Activated CD8-positive, alpha-beta memory T cell treated with anti-CD3 and anti-CD28 coated beads for 1 hour (primary cell): ENCODE measurements at places on chromosomes 3 and 15.

DNA sequence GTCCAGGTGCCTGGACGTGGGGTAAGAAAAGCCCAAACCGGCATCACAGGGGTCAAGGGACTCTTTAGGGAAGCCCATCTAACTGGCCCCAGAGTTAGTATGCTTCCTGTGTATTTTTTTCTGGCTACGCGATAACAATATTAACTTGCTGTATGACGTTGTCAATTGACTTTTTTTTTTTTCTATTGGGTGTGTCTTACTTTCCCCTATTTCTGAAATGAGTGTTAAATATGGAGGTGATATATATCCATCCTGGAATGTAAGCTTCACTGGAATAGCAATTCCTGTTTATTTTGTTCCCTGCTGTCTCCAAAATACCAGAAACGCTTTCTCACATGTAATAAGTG lies 598 bp upstream of the GMNC start:
- DNase-seq: no peak

DNA sequence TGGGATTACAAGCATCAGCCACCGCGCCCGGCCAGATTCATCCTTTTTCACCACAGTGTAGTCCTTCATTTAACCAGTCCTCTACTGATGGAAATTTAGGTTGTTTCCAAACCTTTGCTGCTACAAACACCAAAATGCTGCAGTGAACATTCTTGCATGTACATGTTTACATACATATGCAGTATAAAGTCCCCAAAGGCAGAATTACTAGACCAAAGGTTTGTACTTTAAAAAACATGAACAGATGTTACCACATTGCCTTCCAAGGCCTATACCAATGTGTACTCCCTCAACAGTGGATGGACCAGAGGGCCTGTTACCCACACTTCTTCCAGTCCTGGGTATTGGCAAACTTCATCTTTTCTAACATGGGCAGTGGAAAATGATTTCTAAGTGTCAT lies 51.0 kb downstream of the RLBP1 start:
- DNase-seq: no peak

DNA sequence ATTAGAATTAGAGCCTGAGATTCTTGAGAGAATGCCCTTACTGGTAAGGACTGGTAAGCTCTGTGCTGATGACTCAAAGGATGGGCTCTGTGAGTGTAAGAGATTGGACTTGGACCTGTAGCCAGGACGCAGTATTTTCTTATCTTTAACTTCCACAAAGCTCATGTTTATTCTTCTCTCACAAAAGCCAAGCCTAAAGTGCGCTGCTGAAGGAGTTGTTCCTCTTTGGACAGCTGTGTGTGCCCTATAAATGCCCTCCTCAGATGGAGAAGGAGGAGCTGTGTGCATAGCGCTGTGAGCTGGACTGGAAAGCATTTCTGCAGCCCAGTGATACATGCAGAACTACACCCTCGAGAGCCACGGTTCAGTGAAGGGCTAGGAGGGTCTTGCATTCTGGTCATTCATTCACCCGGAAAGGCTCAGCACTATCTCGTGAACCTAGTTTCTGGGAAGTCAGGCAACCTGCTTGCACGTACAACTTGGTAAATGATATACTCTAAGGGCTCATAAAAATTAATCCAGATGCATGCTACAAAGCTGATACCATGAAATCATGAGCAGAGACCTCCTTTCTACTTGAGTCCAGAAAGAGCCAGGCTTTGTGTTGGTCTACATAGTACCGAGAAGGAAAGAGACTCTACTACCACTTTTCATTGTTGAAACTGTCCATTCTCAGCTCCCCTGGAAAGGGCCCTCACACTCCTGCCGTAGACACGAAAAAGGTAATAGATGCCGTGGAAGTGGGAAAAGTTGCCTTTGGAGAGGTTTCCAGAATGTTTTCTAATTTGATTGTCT lies 103.0 kb upstream of the TBL1XR1 start:
- no peak for DNase-seq

DNA sequence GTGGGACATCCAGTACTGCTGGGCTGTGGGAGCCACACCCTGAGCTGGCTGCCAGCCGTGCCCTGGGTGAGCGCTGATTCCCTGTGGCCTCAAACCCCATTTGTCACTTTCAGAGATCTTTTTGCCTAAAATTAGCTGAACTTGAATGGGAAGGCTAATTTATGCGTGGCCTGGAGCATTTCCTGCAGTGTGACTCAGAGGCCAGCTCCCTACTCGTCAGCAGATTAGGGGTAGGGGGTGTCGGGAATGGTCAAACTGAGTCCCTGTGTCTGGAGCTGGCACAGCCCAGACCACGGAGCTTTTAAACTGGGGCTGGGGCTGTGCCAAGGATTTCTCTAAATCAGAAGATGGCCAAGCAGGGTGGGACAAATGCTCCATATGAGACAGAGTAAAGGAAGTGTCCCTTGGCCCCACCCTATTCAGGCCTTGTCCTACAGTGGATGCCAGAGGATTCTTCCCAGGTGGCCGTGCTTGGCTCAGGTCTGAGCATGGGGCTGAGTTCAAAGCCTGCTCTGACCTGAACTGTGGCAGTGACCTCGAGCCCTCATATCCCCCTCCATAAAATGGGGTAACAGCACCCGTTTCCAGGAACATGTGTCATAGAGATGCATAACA lies 59.7 kb downstream of the ATP2B2 start:
- DNase-seq: no peak

GRCh38 chr3:126964950-126965349 lies 18.0 kb upstream of the PLXNA1 start:
- no peak for DNase-seq

DNA sequence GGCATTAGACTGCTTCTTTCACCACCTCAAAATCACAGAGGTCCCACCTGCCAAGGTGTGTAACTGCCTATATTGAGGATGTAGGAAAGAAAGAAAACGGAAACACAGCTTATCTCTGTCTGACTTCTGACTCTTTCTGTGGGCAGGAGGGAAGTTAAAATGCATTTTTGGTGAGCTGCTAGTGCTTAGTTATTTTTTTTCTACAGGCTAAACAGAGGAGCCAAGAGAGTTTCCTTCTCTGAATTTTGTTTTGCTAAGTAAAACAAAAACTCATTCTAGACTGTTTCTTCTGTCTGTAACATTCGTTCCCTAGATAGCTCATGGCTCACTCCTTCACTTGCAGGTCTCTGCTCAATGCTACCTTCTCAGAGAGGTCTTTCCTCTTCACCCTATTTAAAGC lies 18.8 kb upstream of the AMOTL2 start:
- DNase-seq: no peak

DNA sequence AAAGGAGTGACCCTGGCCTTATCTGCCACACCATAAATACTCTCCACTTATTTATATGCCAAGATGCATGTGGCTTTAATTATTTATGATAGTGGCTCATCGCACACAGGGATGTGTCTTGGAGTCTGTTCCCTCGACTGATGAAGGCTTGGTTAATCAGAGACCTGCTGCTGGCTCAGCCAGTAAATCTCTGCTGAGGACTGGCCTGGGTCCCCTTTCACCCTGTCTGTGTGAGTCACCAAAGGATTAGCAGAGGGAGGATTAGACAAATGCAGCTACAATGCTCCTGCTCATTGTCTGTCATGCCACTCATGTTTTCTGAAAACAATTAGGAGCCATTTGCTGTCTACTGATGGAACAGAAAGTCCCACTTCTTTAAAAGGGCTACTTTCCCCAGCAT lies 226.8 kb downstream of the NTRK3 start:
- DNase-seq: no peak

DNA sequence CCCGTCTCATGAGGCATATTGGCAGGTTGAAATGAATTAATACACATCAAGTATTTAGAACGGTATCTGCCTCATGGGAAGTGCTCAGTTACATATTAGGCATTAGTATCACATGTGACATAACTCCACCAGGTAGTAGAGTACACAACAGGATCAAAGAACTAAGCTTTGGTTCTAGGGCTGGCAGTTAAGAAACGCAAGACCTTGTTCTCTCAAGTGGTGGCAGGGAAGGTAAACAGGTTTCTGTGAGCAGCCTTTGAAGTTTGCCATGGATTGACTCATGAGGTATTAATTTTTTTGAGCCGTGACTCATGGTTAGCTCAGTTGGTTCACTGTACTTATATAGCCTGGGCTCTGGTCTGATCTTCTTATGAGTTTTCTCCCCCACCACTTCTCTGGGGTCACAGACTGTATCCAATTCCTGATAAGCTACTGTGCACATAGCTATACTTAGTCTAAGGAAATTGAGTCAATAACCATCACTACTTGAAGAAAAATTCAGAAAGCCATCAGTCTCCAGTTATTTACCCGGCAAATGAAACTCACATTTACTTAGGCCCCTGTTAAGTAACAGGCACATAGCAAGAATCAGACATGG lies 155.6 kb upstream of the STT3B start:
- no peak for DNase-seq

DNA sequence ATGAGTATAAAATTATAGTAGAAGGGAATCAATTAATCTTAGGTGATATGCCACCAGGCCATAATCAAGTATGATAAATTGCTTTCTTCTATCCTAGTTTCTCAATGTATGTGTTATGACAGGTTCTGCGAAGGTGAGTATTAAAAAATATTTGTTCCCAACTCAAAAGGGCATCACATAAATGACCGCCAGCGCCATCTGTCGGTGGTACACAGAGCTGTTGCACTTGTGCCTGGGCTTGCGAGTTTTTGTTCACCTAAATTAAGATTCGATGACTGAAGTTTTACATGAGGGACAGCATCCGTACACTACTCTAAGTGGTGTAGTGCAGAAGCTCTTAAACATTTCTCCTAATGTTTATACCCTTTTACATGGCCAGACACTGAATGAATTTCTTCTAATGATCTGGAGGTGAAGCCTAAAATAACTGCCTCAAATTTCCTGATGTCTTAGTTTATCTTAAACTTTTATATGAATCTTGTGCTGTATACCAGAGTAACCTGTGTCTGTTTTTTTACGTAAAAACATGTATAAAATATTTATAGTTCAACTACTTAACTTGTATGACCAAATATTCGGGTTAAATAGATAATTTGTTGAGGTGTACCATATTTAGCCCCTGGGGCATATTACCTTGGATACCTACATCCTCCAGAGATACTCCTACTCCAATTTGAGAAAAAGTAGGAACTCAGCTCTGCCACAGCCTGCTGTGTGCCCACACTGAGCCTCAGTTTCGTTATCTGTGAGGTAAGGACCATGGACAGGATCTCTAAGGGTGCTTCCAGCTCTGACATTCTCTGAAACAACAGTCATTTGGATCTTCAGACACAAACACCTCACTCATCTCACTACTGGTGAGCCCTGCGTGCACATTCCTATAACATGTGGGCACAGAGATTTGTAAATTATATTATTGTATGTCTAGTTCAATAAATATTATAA lies 365.6 kb downstream of the MAGI1 start:
- DNase-seq: no peak

- no peak for DNase-seq
These were observed 4.4 kb upstream of the VPS8 start for GRCh38 chr3:184807549-184807948.

DNA sequence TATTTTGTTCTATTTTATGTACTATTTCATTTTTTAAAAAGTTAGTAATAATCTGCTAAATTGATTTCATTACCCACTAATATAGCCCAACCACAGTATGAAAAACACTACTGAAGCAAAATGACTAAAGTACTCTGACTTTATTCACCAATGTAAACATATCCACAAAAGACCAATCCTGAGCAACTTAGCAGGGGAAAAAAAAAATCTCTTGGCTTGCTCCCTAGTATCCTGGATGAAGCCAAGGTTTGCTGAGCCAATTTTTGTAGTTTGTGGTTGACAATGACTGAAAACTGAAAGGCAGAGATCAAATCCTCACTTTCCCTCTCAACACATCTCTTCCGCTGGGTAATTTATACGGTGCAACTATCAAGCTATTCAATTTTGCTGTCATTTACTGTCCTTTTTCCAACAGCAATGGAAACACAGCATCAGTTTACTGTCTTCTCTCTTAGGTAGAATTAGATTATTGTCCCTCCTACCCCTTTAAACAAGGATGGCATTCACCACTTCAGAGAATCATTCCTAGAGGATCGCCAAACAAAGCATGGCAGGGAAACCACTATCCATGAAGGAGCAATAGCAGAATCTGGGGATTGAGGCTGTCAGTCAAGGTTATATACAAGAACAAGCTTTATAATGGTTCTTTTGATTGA lies 149.7 kb downstream of the THRB start:
- DNase-seq: no peak

- DNase-seq: no peak
These were observed 367.7 kb upstream of the ARRDC4 start for GRCh38 chr15:97592778-97593177.

GRCh38 chr3:9902372-9903237 lies at the start of gene IL17RE:
Gene IL17RE, plus strand, starts transcription at chr3:9902848. Its CDS starts 85 bp downstream, at chr3:9902933.
- no peak for DNase-seq

GRCh38 chr15:22908830-22909229 lies 70.4 kb downstream of the NIPA2 start:
- DNase-seq: no peak

DNA sequence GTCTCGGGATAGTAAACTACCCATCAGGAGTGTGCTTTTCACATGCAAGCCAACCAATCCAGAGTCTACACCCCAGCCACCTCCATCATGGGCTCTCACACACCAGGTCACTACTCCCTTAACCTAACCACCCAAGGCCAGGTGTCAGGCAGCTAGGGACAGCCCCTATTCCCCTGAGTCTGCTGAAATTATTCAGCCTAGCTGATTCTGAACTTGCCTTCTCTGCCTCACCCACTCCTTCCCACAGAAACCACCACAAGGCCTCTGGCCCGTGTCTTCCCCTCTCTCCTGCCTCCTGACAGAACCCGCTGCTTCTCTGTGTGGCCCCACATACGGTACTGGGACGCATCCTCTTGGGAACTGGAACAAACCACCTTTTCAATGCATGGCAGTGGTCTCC lies 82.1 kb downstream of the PCSK6 start:
- no peak for DNase-seq

DNA sequence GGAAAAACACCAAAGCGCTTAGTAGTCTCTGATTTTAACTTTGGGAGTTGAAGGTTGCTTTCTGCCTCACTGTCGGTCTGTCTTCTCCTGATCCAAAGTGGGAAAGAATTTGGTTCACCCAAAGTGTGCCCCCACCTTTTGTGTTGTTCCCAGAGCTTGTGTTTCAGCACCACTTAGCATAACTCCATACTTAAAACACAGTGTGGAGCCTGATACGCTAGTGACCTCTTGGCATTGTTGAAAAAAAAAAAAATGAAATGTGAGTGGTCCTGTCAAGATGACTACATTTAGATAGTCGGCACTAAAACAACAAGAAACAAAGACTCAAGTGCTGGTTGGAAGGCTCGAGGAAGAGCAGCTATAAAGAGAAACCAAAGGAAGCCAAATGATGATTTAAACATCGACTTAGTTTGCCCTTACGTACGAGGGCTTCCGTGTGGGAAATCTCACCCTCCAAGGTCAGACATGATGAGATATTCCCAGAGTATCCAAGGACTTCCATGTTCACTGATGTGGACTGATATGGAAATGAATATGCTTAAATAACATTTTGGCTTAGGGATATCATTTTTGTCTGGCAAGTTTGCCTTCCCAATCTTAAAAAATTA lies 178.8 kb downstream of the MEIS2 start:
- DNase-seq: no peak

GRCh38 chr3:173006006-173006405 lies 135.0 kb downstream of the SPATA16 start:
- no peak for DNase-seq

DNA sequence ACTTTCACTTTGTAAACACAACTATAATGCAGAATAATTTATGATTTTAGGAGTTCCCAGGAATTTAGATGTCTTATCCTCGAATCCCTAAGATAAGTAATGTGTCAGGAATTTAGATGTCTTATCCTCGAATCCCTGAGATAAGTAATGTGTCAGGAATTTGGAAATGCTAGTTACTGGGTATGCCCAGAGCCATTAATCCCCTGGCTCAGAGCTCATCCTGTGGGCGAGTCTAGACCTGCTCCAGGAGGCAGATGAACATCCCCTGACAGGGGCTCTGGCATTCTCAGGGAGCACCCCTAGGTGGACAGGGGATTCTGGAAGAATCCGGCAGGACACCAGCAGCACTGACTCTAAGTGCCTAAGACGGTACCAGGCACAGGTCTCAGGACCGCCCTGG lies 163.3 kb downstream of the ARRDC4 start:
- DNase-seq: no peak
